Inflammatory macrophage (primary cell): ENCODE measurements at places on chromosomes 4 and X.

DNA sequence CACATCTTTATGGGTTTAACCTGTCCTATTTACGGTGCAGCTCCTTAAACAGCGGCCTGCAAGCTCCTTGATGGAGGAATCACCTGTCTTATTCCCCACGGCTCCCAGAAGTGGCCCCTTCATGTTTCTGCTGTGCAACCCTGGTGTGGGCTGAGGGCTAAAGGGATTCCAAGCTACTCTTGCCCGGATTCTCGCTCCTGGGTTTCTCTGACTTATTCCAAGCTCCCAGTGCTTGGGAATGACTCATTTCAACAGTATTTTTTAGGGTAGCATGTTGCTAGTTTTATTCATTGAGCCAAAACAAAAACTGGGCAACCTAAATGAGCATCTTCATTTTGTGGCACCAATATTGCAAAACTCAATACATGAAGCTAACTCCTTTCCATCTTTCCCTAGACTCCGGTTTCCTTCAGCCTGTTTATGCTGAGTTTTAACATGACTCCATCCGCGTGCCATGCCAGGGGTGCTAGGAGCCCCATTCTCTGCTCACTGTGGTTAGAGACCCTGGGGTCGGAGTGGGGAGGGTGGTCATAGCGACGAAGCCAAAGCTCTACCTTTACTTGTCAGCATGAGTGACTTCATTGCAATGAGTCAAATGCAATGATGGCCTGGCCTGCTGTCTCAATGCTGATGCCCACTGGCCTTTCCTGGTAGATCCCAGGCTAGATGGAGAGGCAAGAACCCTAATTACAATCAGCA, 349.7 kb downstream of the NR3C2 start:
- DNase-seq, result no peak

GRCh38 chr4:26412381-26413372, 77.6 kb downstream of the CCKAR start:
- DNase-seq, result no peak

- peak; percentile 66 for DNase-seq
Observed at GRCh38 chr4:139984471-139984870, 169.5 kb downstream of the MAML3 start.

- DNase-seq, result peak; percentile 46
Observed at GRCh38 chr4:37365888-37366287, 121.3 kb downstream of the NWD2 start.

- DNase-seq, result peak; percentile 42
Observed at GRCh38 chrX:118510111-118510510, 14.5 kb downstream of the DOCK11 start.

GRCh38 chr4:105965183-105965800, 70.0 kb downstream of the NPNT start:
- DNase-seq, result no peak

DNA sequence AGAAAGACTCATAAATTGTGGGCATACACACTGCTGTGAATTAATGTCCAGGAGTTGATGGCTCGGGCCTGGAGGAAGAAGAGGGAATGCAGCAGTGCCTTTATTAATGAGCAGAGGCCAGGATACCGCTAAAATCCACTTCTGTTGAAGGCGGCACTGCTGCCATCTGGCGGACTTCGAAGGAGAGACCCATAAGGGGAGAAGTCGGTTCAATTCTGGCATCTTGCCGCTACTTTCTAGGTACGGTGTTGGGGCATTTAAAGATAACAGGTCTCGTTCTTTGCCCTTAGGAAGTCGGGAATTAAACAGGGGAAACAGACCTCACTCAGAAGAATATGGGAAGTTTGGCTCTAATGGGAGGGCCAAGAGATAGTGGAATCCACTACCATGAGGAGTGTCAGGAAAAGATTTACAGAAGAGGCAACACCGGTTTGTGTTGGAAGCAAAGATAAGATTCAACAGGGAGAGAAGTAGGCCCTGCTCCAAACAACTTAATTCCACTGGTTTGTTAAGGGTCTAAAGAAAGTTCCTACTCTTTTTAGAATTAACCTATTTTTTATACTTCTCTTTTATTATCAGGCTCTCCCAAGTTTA, 133.6 kb upstream of the GIMD1 start:
- peak; percentile 52 for DNase-seq

- no peak for DNase-seq
Observed at GRCh38 chrX:22037911-22038537, 5.9 kb downstream of the PHEX start.

GRCh38 chr4:140423106-140423505, 4.3 kb downstream of the CLGN start:
- no peak for DNase-seq

- no peak for DNase-seq
Observed at GRCh38 chr4:183950536-183950935, 45.4 kb downstream of the STOX2 start.

DNA sequence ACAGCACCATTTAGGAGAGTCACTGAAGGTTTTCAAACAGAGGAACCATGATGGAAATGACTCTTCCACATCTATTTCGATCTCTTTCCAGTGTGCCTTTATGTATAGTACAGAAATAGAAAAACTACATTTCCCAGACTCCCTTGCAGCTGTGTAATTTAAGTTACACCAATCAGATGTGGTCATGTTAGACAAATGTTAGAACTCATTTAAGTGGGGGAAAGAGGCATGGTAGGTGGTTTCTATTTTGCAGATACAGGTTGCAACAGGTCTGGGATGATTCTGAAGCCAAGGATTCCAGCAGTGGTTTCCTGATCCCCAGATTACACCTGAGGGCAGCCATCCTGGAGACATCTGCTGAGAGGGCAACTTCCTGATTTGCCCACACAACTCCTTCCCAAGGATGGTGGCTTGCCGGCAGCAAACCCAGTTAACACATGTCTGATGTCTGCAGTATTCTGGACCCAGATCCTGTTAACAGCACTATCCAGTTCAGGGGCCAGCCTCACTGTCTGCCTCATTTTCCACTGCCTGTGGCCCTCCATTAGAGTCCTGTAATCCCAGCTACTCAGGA, 38.7 kb upstream of the PDK3 start:
- no peak for DNase-seq

- DNase-seq, result no peak
Observed at GRCh38 chrX:17425136-17425535, 50.1 kb downstream of the NHS start.

DNA sequence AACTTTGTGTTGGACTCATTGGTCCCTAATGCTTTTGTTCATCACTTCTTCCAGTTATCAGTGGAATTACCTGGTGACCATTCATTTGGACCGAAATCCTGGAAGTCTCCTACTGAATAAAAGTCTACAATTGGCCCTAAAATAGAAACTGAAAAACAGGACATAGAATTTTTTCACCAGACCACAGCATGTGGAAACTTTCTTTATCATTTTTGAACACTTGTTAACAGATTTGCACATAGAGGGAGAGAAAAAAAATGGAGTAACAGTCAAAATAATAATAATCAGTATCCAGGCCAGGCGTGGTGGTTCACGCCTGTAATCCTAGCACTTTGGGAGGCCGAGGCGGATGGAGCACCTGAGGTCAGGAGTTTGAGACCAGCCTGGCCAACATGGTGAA, 7.1 kb downstream of the EPGN start:
- no peak for DNase-seq

DNA sequence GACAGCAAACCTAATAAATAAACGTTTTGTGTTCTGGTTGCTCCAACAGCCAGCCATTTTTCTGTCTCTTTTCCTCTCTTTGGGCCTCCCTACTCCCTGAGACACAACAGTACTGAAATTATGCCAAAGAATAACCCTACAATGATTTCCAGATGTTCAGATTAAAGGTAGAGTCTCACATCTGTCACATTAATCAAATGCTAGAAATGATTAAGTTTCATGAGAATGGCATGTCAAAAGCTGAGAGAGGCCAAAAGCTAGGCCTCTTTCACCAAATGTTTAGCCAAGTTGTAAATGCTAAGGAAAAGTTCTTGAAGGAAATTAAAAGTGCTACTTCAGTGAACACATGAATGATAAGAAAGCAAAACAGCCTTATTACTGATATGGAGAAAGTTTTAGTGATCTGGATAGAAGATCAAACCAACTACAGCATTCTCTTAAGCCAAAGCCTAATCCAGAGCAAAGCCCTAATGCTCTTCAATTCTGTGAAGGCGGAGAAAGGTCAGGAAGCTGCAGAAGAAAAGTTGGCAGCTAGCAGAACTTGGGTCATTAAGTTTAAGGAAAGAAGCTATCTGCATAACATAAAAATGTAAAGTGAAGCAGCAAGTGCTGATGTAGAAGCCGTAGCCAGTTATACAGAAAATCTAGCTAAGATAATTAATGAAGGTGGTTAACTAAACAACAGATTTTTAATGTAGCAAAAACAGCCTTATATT, 182.1 kb upstream of the NUDT6 start:
- no peak for DNase-seq

- DNase-seq, result no peak
Observed at GRCh38 chrX:77977518-77977917, 8.1 kb upstream of the PGAM4 start.

GRCh38 chrX:18617407-18617750, 54.5 kb downstream of the RS1 start:
- no peak for DNase-seq

GRCh38 chr4:95124906-95125504, 367.2 kb downstream of the BMPR1B start:
- peak; percentile 40 for DNase-seq

GRCh38 chrX:24876530-24877287, 139.1 kb downstream of the ARX start:
- no peak for DNase-seq

- peak; percentile 20 for DNase-seq
Observed at GRCh38 chr4:40196724-40197281, at the start of gene RHOH. Gene RHOH, plus strand, starts transcription at chr4:40197031. Its CDS starts 46,356 bp downstream, at chr4:40243387.

DNA sequence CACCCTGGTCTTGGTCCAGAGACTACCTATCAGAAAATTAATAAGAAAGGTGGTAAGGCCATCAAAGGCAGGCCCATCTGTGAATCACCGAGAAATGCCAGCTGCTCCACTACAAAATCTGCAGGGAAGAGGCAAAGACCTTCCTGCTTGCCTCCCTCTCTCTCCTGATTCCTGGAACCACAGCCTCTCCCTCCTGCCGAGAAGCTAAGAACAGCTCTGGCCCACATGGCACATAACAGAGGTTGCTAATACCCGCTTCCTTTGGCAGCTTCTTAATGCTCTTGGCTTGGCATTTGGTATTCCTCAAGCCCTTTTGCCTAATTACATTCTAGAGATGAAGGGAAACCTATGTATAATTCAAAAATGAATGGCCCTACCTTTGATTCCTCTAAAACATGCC, 32.9 kb downstream of the RAI2 start:
- DNase-seq, result no peak

- no peak for DNase-seq
Observed at GRCh38 chr4:144646523-144647094, 653 bp downstream of the HHIP start.

- peak; percentile 6 for DNase-seq
Observed at GRCh38 chr4:48668254-48669017, 111.6 kb downstream of the FRYL start.

GRCh38 chr4:113094331-113094730, 44.9 kb downstream of the ANK2 start:
- DNase-seq, result no peak

DNA sequence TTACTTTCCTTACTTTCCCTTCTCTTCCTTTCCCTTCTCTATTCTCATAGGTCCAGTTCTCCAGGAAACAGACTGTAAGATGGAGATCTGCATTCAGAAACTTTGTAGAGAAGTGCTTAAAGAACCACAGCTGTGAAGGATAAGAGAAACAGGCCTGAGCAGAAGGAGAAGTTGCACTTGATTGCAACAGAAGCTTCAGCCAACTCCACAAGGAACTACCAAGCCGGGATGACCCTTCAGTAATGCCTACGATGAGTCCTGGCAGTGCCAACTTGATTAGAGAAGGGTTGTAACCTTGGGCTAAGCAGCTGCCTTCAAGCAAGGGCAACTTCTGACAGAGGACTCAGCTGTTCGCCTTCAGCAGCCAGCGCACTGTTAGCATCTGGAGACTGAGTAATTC, 413.3 kb upstream of the RASGEF1B start:
- DNase-seq, result peak; percentile 77

- no peak for DNase-seq
Observed at GRCh38 chrX:97685753-97686152, 802.0 kb downstream of the RPA4 start.

- peak; percentile 52 for DNase-seq
Observed at GRCh38 chr4:37762294-37762990, 64.0 kb upstream of the PGM2 start.

- no peak for DNase-seq
Observed at GRCh38 chr4:139562067-139562684, 6.2 kb upstream of the SETD7 start.

- DNase-seq, result no peak
Observed at GRCh38 chr4:83979773-83980172, 443.9 kb downstream of the GPAT3 start.

DNA sequence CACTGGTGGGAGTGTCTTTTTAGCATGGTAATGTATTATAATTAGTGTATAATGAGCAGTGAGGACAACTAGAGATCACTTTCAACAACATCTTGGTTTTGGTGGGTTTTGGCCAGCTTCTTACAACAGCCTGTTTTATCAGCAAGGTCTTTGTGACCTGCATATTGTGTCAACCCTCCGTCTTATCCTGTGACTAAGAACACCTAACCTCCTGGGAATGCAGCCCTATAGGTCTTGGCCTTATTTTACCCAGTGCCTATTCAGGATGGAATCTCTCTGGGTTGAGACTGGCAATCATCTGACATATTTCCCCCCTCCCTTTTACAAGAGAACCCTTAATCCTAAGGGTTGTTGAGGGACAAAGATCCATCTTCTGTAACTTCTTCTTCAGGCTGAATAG, 21.9 kb upstream of the ADH4 start:
- no peak for DNase-seq

DNA sequence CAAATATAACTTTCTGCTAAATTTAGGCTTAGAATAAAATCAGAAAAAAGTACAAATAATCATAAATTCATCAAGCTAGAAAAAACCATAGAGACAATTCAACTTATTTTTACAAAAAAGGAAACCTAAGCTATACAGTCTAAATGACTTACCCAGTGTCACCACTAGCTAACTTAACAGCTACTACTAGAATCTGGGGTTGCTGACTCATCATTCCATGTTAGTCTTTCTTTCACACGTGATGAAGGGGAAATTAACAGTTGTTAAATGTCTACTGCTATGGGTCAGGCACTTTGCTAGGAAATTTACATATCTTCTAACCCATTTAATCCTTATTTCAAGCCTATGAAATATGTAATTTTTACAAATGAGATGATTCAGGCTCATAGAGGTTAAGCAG, 349.3 kb upstream of the GALNT7 start:
- DNase-seq, result no peak

DNA sequence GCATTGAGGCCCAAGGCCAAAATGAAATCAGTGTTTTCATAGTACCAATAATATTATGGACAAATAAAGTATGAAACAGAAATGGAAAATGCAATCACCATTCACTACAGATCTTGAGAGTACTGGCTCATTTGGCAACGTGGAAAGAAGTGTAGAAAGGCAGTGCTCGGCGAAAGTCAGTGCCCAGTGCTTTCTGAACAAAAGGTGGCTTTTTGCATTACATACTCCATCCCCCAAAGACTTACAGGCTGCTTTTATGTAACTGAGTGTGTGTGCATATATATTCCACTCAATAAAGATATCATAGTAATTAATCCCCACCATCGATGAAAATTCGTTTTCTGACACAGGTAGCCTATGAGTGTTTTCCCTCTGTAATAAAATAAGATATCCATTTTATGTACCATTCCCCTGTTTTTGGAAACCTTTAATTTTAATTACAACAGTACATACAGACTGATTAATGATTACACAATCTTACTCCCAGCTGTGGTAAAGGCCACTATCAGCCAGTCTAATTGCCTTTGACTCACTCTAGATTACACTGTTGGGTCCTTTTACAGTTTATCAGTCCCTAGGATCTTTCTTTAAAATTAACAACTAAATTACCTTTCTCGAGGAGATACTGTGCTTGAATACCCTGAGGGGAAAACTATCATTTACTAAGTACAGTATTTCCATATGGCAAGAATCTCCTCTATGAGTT, 65.9 kb downstream of the MAD2L1 start:
- no peak for DNase-seq
